ENCODE measurements at places on chromosomes 12 and 14. TPM values are rescaled to one million over a fixed set of nuclear protein-coding genes. Genes with fewer than 3 reads are reported as not detected.

SUSD6 gene
- 5.9 TPM for total RNA-seq

ADAMTS20 gene
- 0.03 TPM for total RNA-seq

CELA1 gene
- total RNA-seq, result not detected

GLIPR1L1 gene
- total RNA-seq, result not detected

VWF gene
- 0.73 TPM for total RNA-seq

BCL11B gene
- total RNA-seq, result 1.7 TPM

USP44 gene
- total RNA-seq, result 0.04 TPM

HOXC6 gene
- total RNA-seq, result 2.2 TPM

INHBE gene
- 17.0 TPM for total RNA-seq

GLT8D2 gene
- 16.7 TPM for total RNA-seq

NTF3 gene
- total RNA-seq, result 15.5 TPM

IKZF4 gene
- total RNA-seq, result 1.7 TPM

NPC2 gene
- 99.2 TPM for total RNA-seq

RNASE4 gene
- total RNA-seq, result 0.69 TPM

MYL2 gene
- 1.1 TPM for total RNA-seq

CMKLR1 gene
- total RNA-seq, result 0.04 TPM
